ENCODE measurements at places on chromosomes 7 and 10.

- no peak for DNase-seq
Observed at GRCh38 chr10:49011756-49012155, 72.1 kb upstream of the LRRC18 start.

- DNase-seq: no peak
Observed at GRCh38 chr7:76095908-76096307, 48.0 kb downstream of the MDH2 start.

GRCh38 chr10:103843045-103843444, 12.3 kb downstream of the SH3PXD2A start:
- no peak for DNase-seq

DNA sequence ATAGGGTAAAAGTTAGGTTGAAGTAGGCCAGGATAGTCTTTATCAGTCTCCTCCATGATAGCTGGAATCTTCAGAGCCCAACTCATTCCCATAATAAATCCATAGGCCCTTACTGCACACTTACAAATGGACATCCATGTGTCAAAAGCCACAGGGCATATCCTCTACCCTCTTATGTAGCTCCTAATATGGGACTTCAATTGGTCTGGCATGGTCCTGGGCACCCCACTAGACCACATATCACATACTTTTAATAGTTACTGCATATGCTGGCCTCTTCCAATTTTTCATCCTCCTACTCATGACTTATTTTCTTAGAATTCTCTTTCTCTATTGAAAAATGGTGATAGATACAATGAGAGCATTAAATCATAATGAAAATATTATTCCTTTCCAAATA, 169.3 kb downstream of the MAGI2 start:
- no peak for DNase-seq

DNA sequence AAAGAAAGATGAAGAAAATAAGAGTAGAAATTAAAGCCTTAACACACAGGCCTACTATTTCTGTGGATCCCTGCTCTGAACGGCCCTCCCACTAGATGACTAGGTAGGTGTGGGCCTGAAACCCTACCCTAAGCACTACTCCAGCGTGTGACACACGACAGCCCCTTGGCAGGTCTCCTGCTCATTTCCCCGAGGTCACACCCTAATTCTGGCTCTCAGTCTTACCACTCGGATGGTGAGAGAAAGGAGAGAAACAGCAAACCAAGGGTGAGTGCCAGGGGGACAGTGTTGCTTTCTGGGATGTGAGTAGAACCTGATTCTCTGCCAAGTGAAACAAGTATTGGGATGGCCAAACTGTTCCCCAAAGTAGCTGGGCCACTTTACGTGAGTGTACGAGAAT, 12.1 kb downstream of the GALNTL5 start:
- no peak for DNase-seq

DNA sequence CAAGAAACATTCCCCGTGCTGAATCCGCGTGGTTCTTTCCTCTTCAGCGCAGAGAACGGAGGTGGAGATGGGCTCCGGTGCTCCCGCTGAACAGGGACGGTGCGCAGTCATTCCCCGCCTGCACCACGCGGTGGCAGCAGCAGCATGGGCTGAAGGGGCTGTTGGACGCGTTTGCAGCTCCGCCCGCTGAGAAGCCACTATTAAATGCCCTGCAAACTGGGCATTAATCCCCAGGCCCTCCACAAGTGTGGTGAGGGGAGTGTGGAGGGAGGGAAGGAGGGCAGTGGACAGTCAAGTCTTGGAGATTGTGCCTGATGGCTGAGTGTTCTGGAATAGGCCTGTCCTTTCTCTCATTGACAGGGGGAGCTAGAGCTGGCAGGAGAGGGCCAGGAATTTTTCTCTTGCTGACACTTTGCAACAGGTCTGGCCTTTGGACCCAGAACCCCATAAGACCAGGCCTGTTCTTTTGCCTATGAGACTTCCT, 240.2 kb upstream of the INHBA start:
- DNase-seq: peak; percentile 47

GRCh38 chr10:61164458-61165160, 220.6 kb upstream of the RHOBTB1 start:
- DNase-seq: no peak

DNA sequence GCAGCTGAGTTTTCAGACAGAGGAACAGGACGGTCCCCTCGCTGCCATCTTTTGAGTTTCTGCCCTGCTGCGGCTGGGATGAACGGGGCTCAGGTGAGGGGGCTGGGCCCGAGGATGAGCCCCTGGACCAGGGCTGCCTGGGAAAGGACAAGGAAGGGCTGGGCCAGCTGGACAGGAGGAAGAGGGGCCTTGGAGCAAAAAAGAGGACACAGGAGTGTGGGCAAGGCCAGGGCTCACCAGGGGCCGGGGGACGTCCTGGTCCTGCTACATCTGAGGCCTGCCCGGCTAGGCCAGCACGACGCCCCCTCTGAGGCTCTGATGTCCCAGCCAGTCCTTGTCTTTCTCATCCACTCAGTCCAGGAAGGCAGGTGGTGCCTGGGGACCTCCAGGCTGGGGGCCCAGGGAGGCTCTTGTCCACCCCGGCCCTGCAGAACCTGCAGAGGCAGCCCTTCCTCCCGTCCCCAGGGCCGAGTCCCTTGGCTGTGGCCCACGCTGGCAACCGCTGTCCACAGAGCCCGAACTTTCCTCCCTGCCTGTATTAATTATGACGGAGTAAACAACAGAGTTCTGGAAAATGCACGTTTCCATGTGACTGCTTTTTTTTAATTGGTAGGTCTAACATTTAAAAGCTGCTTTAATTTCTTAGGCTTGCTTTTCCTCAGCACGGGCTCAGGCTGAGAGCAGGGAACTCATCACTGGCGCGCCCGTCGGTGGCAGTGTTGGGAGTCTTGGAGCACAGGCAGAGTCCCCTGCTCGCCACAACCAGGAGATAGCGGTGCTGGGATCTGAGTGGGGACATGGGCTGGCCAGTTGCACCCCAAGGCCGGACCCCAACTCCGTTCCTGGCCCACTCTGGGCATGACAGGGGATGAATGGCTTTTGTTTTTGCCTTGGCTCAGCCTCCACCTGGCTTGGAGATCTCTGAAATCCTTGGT, 187.7 kb downstream of the ELFN1 start:
- DNase-seq: no peak

- no peak for DNase-seq
Observed at GRCh38 chr7:97801108-97801507, 69.2 kb downstream of the TAC1 start.

DNA sequence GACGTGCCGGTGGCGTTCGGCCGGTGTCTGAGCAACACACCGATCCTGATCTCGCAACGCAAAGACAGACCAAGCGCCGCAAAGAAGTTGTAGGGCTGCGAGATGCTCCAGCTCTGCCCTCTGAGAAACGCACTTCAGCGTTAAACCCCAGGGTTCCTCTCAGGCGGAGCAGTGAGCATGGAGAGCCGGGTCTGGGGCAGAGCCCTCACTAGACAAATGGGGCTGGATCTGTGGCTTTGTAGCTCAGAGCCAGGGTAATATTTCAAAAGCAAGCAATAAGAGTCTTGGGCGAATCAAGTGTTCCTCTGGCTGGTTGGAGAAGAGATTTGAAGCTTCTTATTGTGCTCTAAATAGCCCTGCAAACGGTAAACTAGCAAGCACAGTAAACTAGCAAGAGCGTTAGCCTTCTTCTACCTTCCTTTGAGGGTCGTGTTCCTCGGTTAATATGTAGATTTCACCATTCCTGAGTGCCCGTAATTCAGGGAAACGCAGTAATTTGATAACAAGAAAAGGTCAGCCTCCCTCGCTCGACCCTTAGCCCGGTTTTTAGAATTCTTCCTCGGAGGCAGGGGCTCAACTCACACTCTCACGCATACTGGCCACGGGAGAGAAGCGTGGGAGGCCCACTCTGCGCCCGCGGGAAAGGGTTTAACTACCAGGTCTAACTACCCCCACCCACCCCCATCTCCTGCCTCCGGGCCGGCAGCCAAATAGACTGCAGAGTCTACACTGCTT, 6.7 kb downstream of the SKAP2 start:
- DNase-seq: no peak

DNA sequence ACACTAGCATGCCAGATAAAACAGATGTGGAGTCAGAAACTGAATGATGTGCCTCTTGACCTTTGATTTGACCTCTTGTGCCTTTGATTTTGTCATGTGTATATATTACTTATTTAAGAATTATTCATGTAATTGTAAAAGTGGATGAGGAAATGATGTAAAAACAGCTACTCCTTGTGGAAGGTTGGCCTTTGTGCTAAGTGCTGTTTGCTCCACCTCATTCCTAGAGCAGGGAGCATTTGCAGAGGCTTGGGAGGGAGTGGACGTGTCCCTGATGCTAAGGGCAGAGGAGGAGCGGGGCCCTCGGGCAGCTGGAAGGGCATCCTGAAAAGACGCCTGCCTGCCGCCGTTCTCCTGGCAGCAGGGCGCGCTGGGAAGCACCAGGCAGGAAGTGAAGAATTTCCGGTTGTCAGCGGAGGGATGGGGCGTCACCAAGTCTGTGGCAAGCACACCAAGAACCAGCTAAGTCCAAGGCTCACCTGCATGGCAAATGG, 197.6 kb upstream of the ZNF32 start:
- no peak for DNase-seq

GRCh38 chr7:129780257-129780973, 168.9 kb downstream of the NRF1 start:
- peak; percentile 92 for DNase-seq

DNA sequence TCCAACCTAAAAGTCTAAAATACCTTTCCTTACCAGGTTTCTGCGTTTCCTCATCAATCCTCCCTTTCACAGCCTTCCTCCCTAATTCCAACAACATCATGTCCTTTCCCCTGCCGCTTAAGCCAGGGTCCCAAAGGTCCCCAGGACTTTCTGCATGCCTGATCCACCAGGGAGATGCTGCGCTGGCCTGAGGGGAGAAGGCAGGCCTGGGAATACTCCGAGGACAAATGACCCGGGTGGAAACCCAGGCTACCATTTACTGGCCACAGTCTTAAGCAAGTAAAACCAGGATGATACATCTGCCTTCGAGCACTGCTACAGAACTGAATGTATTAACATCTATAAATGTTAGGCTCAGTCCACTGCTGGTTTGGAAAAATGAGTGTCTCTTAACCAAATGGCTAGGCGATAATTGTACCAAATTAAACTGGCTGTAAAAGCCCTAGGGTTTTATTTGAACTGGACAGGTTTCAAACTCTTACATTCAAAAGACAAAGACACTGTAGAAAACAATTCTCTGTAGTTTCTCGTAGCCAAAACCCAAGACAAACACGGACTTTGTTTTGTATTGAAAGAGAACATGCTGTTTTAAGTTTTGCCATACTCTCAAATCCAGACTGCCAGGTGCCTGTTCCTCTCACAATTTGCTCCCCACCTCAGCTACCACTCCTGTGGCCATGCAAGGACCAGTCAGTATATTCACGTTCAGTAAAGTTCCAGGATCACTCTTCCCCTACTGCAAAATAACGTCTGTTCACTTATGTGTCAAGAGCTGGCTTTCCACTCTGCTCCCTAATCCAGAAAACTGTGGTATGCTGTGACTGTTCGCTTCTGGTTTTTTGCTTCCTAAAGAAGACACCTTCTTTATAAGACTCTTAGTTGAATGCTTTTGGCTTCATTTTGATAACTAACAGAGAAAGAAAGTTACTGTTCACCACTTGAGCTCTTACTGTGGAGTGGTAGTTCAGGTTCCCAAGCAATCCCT, 145.7 kb downstream of the RNF216 start:
- DNase-seq: peak; percentile 35

DNA sequence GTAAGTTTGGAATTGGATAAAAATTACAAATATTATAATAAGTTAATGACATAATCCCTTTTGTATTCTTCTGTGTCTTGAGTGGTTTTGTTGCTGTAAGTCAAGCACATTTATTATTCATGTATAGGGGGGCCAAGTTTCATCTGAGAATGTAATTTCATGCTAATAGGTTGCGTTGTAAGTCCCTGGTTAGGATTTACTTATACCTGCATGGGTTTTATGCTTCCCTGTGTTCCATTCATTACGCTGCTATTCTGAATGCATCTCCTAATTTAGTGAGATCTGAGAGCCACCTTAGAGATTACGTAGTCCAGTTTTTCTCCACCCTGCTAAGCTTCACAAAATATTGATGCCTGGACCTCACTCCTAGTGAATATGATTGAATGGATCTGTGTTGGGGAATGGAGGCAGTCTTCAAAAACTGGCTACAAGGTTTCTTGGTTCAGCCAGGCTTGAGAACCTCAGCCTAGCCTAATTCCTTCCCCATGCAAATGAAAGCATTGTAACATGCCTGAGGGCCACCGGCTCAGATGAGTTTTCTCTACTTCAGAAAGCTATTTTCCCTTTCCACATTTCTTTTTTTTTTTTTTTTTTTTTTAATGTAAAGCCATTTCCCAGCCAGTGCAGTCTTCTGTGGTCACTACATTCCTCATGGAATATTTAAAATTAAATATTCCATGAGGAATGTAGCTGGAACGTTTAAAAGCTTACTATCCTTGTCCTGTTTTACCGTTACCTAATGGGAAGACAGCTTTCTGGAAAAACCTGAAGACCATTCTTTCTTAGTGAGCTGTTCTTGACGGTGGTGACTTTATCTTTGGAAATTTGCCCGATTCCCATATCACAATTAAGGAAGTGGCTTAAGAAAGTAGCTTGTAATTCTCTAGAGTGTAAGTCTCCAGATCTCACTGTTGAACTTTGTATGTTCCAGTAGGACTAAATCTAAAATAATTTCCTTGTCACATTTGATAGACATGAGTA, 16.0 kb downstream of the PAPSS2 start:
- DNase-seq: no peak

- no peak for DNase-seq
Observed at GRCh38 chr10:96502561-96503282, 11.0 kb downstream of the TLL2 start.

DNA sequence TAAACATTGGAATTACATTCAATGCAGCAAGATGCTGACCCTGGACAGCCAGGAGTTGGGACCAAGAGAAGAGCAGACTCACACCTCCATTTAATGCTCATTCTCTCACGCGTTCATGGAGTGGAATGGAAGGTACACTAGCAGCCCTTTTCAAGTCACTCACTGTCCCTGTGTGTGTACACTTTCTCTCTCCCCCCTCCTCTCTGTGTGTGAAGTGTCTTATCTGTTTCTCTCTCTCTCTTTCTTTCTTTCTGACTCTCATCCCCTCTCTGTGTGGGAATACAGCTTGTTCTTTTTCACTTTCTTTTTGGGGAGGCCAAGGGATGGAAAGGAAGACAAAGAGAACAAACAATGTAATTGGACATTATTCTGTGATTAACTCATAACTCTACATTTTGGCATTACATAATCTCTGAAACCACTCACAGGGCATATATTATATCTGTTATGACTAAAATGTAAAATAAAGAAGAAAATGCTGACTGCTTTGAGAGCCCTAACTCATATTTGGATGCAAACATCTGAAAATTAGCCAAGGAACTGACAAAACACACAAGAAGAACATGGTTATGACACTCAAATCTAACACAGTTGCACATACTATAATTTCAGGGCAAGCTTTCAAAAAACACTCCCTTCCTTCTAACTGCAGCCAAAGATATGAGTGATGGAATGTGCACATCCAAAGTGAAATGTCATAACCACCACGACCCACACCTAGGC, 188.8 kb downstream of the PARD3 start:
- no peak for DNase-seq

DNA sequence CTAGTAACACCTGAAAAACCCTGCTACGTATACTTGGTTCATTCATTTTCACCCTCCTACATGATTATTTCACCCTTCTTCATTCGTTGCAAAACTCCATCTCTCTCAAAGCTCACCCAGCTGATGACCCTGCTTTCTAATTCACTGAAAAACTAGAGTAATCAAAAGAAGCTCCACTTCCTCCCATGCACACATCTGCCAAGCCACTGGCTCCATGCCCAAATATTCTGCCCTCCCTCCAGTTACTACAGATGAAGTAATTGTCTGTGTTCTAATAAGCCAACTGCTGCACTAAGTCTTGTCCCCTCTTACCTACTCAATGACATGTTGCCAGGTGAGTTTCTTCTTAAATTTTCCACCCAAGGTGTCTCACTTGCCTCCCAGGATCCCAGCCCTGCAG, 96.9 kb upstream of the CCDC71L start:
- DNase-seq: peak; percentile 22

- no peak for DNase-seq
Observed at GRCh38 chr10:32330214-32330613, 16.7 kb downstream of the EPC1 start.
